ENCODE measurements at places on chromosomes 1 and 21.
A peak's percentile ranks its signal among the peaks of the same experiment; 100 is the strongest.

- no peak overlapping the region for H3K4me3 ChIP-seq
- H3K36me3 ChIP-seq, result peaks cover 35% of the 10 kb centered on the region
- peak; percentile 18 for DNase-seq
Measured at GRCh38 chr1:109239409-109240068, 9.8 kb upstream of the CELSR2 start.

- no peak overlapping the region for H3K4me3 ChIP-seq
- H3K27me3 ChIP-seq, result peaks cover 13% of the 10 kb centered on the region
- H3K4me1 ChIP-seq, result peaks cover 11% of the 10 kb centered on the region
- no peaks in the 10 kb centered on the region for H3K36me3 ChIP-seq
- no peak for DNase-seq
Measured at GRCh38 chr21:34935452-34935851, 113.7 kb downstream of the RUNX1 start.

DNA sequence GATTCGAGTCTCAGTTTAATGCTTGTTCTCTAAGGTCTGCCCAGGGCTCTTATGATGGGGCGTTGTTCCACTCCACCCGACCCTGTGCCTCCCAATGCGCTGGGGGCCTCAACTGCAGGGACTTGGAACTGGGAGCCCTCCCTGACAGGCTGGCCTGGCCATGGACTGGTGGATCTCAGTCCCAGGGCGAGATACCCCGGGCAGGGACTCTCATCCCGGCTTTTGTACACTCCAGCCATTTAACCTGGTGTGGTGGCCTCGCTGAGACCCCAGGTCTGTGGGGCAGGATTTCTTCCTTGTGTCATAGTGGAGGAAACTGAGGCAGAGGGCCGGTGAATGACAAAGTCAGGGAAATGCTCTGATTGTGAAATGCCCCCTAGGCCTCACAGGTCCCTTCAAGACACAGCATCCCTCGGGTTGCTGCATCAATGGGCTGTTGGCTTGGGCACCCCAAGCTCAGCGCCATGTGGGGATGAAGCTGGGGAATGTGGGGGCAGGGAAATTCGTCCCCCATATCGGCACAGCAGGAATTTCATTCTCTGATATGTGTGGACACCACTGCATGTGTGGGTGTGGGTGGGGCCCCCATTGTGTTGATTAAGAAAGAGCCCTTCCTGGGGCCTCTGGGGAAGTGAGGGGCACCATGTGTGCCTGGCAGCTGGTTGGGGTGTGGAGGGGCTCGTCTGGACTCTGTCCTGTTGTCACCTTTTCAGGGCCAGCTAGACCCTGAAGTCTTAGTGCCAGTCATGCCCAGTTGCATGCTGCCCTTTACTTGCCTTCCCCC is 19.9 kb upstream of the ZNF678 start:
- no peaks in the 10 kb centered on the region for H3K27me3 ChIP-seq
- H3K27ac ChIP-seq, result no peak overlapping the region
- H3K36me3 ChIP-seq, result no peaks in the 10 kb centered on the region
- H3K4me1 ChIP-seq, result peaks cover 8% of the 10 kb centered on the region

- DNase-seq, result no peak
- H3K27me3 ChIP-seq, result no peaks in the 10 kb centered on the region
- no peak overlapping the region for H3K4me3 ChIP-seq
- H3K36me3 ChIP-seq, result peaks cover 12% of the 10 kb centered on the region
- H3K27ac ChIP-seq, result no peak overlapping the region
- peaks cover 4% of the 10 kb centered on the region for H3K4me1 ChIP-seq
Measured at GRCh38 chr1:11053758-11054137, 6.1 kb downstream of the SRM start.

Data from endothelial cell of umbilical vein (primary cell).